ENCODE measurements at places on chromosomes 7 and 10.

- H3K4me3 ChIP-seq: no peak overlapping the region
- no peak for DNase-seq
- H3K4me1 ChIP-seq: no peaks in the 10 kb centered on the region
- H3K27ac ChIP-seq: no peak overlapping the region
- no peaks in the 10 kb centered on the region for H3K27me3 ChIP-seq
Measured at GRCh38 chr10:59713196-59713821, 3.7 kb upstream of the SLC16A9 start.

- DNase-seq: no peak
- peaks cover 4% of the 10 kb centered on the region for H3K4me1 ChIP-seq
- no peak overlapping the region for H3K27ac ChIP-seq
- H3K27me3 ChIP-seq: no peaks in the 10 kb centered on the region
- no peaks in the 10 kb centered on the region for H3K36me3 ChIP-seq
- no peak overlapping the region for H3K4me3 ChIP-seq
Measured at GRCh38 chr7:99363286-99363685, 11.2 kb upstream of the ARPC1B start.

- no peaks in the 10 kb centered on the region for H3K36me3 ChIP-seq
- H3K4me3 ChIP-seq: peak overlapping the region; percentile 83
- no peak for DNase-seq
- H3K4me1 ChIP-seq: peaks cover 23% of the 10 kb centered on the region
- no peaks in the 10 kb centered on the region for H3K27me3 ChIP-seq
- H3K27ac ChIP-seq: no peak overlapping the region
Measured at GRCh38 chr10:69125554-69125953, 1.6 kb downstream of the VPS26A start.

GRCh38 chr7:91940171-91940570 lies 491 bp upstream of the AKAP9 start:
- no peaks in the 10 kb centered on the region for H3K36me3 ChIP-seq
- H3K4me1 ChIP-seq: no peaks in the 10 kb centered on the region
- peak overlapping the region; percentile 94 for H3K27ac ChIP-seq
- H3K4me3 ChIP-seq: peak overlapping the region; percentile 75
- DNase-seq: peak; percentile 46

GRCh38 chr7:66970310-66970709 lies 25.1 kb downstream of the SBDS start:
- no peak overlapping the region for H3K4me3 ChIP-seq
- H3K27me3 ChIP-seq: no peaks in the 10 kb centered on the region
- H3K27ac ChIP-seq: no peak overlapping the region
- H3K36me3 ChIP-seq: no peaks in the 10 kb centered on the region

DNA sequence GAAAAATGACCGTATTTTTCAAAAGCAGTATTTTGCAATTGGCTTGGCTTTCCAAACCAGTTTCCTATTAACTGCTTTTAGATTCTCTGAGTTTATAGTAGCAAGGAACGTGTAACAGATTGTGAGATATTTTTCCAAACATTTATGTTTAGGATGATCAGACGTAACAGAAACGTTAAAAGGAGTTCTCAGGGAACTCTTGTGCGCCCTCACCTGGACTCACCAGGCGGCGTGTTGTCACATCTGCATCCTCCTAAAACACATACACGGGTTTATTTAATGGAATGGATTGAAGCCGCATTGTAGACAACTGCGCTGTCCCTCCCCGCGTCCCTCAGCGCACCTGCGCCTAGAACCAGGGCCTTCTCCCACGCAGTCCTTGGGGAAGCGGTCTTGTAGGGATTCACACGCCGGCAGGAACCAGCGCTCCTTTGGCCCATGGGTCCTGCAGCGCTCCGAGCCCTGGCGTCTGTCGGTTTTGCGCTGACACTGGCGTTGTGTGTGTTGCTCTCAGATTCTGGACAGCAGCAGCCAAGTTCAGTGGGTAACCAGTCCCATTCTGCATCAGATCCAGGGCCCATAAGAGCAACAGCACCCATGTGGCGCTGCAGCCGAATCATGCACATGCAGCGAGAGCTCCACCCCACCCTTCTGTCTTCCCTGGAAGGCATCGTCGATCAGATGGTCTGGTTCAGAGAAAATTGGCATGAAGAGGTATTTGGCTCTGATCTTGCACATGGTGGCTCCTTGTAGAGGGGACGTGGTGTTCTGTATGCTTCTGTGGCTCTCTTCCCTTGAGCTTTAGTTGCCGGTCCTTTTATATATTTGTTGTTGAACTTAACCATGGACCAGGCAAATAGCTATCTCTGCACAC lies 114.9 kb downstream of the TRRAP start:
- no peaks in the 10 kb centered on the region for H3K4me1 ChIP-seq
- no peaks in the 10 kb centered on the region for H3K27me3 ChIP-seq
- no peak overlapping the region for H3K4me3 ChIP-seq
- H3K27ac ChIP-seq: no peak overlapping the region
- no peak for DNase-seq

DNA sequence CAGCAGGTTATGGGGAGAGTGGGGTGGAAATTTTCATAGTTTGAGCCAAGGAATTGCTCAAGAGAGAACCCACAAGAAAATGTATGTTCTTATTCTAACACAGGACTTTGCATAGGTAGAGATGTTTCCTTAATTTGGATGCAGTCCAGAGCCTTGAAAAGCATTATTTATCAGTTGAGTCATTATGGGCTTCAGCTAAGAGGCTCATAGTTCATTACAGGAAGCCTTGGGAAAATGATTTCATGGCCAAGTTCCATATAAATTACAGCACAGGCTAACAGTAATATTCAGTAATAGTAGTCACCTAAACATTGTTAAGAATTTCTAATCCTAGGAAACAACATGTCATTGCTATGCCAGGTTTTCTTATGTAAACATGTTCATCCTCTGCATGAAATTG lies 131.1 kb upstream of the PTPRZ1 start:
- no peak overlapping the region for H3K27ac ChIP-seq
- DNase-seq: no peak
- no peaks in the 10 kb centered on the region for H3K36me3 ChIP-seq
- H3K4me1 ChIP-seq: no peaks in the 10 kb centered on the region
- no peak overlapping the region for H3K4me3 ChIP-seq

DNA sequence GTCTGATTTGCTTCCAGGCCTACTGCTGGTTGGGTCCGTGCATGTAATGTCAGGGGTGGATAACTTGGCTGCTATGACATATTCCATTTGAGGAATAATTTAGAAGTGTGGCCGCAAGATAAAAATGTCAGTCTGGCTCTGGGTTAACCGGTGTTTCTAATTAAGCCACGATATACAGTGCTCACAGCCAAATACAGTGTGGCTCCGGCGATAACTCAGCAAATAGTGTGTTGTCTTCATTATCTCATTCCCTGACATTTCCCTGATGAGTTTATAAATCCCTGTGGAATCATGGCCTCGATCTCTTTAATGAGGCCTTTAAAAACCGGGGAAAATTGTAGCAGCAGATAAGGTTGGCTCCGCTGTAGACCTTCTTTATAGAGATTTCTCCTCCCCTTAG lies 1125.0 kb downstream of the TYW1 start:
- no peaks in the 10 kb centered on the region for H3K36me3 ChIP-seq
- H3K4me3 ChIP-seq: no peak overlapping the region
- DNase-seq: no peak
- H3K27ac ChIP-seq: no peak overlapping the region

- no peaks in the 10 kb centered on the region for H3K36me3 ChIP-seq
- DNase-seq: no peak
- no peak overlapping the region for H3K4me3 ChIP-seq
- no peak overlapping the region for H3K27ac ChIP-seq
Measured at GRCh38 chr7:6294839-6295238, 22.4 kb upstream of the CYTH3 start.

GRCh38 chr10:34727595-34728033 lies 87.5 kb downstream of the PARD3 start:
- no peak overlapping the region for H3K4me3 ChIP-seq
- no peaks in the 10 kb centered on the region for H3K4me1 ChIP-seq
- no peaks in the 10 kb centered on the region for H3K27me3 ChIP-seq
- DNase-seq: no peak
- no peaks in the 10 kb centered on the region for H3K36me3 ChIP-seq
- H3K27ac ChIP-seq: no peak overlapping the region

GRCh38 chr7:7959979-7960670 lies 8.5 kb upstream of the GLCCI1 start:
- H3K36me3 ChIP-seq: no peaks in the 10 kb centered on the region
- H3K27me3 ChIP-seq: no peaks in the 10 kb centered on the region
- DNase-seq: no peak
- no peak overlapping the region for H3K4me3 ChIP-seq
- H3K27ac ChIP-seq: no peak overlapping the region

- H3K27me3 ChIP-seq: no peaks in the 10 kb centered on the region
- no peak for DNase-seq
- no peaks in the 10 kb centered on the region for H3K36me3 ChIP-seq
- H3K4me1 ChIP-seq: no peaks in the 10 kb centered on the region
- no peak overlapping the region for H3K4me3 ChIP-seq
- no peak overlapping the region for H3K27ac ChIP-seq
Measured at GRCh38 chr7:144650439-144650838, 185.4 kb downstream of the TPK1 start.

- DNase-seq: no peak
- H3K27me3 ChIP-seq: no peaks in the 10 kb centered on the region
- H3K4me3 ChIP-seq: no peak overlapping the region
Measured at GRCh38 chr7:20858951-20859350, 72.3 kb upstream of the SP8 start.

GRCh38 chr7:131792311-131792710 lies 235.9 kb upstream of the PODXL start:
- no peak overlapping the region for H3K4me3 ChIP-seq
- H3K36me3 ChIP-seq: no peaks in the 10 kb centered on the region
- no peak for DNase-seq
- H3K27me3 ChIP-seq: no peaks in the 10 kb centered on the region

DNA sequence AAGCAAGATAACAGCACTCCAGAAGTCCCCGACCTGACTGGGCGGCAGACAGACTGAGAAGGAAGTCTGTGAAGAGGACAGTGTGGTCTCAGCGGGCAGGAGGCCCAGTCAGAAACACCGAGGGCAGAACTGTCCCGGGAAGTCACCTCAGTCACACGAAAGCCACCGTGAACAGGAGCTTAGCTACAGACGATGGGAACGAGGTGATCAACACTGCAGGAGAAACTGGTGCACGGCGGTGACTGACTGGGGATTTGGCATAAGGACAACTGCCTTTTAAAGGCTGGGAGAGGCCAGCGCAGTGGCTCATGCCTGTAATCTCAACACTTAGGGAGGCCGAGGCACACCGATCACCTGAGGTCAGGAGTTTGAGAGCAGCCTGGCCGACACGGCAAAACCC lies 217.8 kb downstream of the PTPRN2 start:
- no peaks in the 10 kb centered on the region for H3K27me3 ChIP-seq
- H3K4me1 ChIP-seq: no peaks in the 10 kb centered on the region
- no peak overlapping the region for H3K4me3 ChIP-seq
- no peak for DNase-seq

- no peak overlapping the region for H3K27ac ChIP-seq
- peaks cover under 1% of the 10 kb centered on the region for H3K4me1 ChIP-seq
- H3K27me3 ChIP-seq: no peaks in the 10 kb centered on the region
- no peak for DNase-seq
- no peak overlapping the region for H3K4me3 ChIP-seq
Measured at GRCh38 chr7:107179326-107180164, 10.7 kb downstream of the HBP1 start.

DNA sequence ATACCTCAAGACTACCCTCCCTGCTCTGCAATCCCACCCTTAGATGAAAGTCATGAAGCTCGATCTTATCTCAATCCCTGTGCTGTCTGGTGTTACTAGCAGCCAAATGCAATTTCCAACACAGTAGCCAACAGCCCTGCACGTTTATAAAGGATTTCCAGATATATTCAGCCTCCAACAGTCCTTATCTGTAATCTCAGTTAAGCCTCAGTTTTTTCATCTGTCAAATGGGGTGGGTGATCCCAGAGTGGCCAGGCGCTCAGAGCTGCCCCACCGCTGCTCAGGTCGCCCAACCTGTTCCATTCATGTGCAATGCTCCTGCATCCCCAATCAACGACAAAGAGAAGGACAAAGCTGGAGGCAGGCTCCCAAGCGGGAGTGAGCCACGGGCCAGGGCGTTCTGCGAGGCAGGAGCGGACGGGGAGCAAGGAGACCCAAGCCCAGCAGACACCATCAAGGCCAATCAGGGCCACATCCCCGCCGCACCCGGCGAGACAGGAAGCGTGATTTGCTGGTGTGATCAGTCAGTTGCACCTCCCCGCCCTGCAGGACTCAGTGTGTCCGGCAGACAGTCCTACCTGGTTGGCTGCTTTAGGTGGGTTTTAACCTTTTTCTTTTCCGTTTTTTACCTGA lies 19.7 kb downstream of the PDGFA start:
- no peaks in the 10 kb centered on the region for H3K36me3 ChIP-seq
- no peaks in the 10 kb centered on the region for H3K4me1 ChIP-seq
- no peak overlapping the region for H3K27ac ChIP-seq
- H3K27me3 ChIP-seq: no peaks in the 10 kb centered on the region
- DNase-seq: no peak
